ENCODE measurements at places on chromosomes 7 and 10.

- no peak for DNase-seq
Measured at GRCh38 chr10:117673230-117674010, 130.9 kb downstream of the EMX2 start.

DNA sequence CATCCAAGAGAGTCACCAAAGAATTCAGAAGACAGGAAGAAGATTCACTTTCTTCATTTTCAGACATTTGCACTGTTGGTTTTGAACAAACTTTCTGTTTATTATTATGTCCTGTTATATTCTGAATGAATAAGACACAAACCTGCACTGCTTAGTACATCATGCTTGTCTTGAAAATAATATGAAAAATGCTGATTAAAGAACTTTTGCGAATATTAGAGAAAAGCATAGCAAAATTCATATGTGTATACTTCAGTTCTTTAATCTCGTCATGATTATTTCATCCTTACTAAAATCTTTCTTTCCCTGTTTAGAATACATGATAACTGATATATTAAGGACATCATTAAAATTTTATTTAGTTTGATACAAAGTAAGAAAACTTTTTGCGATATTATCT, 504.1 kb downstream of the POM121L12 start:
- DNase-seq: no peak

GRCh38 chr7:111853201-111853990, 291.1 kb upstream of the IMMP2L start:
- DNase-seq: no peak

GRCh38 chr7:80014511-80014910, 120.1 kb upstream of the GNAI1 start:
- DNase-seq: no peak

- DNase-seq: peak; percentile 17
Measured at GRCh38 chr10:80599424-80599847, 61.7 kb downstream of the SH2D4B start.

DNA sequence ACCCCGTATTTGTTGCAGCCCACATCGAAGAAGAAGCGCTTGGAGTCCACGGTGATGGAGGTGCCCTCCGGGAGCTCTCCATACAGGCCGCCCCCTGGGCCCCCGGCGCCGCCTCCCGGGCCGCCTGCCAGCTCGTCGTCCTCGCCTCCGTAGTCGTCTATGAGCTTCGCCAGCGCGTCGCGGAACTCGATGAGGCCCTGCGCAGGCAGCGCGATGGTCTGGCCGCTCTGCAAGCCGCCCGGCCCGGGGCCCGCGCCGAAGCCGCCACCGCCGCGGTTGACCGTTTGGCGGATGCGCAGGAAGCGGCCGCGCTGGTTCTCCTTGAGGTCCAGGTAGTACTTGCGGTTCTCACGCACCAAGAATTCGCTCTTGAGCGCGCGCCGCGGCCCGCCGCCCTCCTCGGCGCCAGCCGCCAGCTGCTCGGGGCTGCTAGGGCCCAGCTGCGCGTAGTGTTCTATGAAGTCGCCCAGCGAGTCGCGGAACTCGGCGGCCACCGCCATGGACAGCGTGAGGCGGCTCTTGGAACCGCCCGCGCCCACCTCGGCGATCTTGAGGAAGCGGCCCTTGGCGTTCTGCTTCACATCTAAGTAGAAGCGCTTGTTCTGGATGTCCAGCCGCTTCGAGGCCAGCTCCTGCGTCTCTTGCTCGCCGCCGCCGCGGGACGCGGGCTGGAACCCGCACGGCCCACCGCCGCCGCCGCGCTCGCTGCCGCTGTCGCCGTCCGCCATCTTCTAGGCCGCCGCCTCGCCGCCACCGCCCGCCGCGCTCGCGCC, 523 bp downstream of the PURB start:
- no peak for DNase-seq

DNA sequence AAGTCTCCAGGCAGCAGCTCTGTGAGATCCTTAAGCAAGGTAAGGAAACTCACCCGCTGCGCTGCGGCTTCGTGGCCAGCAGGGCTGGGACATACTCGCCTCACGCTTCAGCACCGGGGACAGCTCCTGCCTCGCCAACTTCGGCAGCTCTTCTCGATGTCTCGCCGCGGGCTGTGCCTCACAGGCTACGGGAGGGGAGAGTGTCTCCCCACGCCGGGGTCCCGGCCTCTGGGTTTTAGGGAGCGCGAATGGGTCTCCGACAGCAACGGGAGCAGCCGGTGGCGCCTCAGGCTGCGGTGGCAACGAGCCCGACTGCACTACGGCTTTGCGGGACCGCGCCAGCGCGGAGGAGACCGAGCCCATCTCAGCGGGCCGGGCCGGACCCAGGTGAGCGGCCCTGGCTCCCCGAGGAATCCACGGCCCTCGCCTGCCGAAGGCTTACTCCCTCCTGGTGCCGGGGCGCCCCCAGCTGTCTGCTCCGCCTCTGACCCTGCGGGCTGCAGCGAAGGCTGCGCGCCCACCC, 62.4 kb downstream of the LSM5 start:
- DNase-seq: peak; percentile 46

- DNase-seq: no peak
Measured at GRCh38 chr10:13862546-13863233, 275.9 kb downstream of the PRPF18 start.

GRCh38 chr7:116543664-116544063, 18.8 kb downstream of the CAV1 start:
- no peak for DNase-seq

- DNase-seq: no peak
Measured at GRCh38 chr10:102537948-102538347, 34.2 kb downstream of the SUFU start.

DNA sequence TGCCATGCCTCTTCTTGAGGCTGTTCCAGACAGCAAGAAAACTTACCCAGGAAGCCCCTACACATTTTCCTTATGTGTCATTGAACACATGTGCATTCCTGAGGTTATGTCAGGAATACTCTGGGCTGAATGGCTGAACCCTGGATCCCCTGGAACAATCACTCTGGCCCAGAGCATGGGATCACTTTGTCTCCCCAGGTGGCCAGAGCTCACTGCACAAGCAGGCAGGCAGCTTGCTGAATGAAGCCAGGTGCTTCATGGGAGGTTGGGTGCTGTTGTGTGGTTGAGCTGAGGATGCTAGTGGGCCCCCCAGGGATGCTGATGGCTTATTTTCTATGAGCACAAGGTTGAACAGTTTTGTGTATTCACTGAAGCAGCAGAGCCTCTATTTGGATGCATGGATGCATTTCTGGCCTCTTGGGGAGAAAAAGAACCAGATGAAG, 54.7 kb upstream of the NPTX2 start:
- DNase-seq: no peak

- no peak for DNase-seq
Measured at GRCh38 chr7:98251231-98251600, 816 bp downstream of the TECPR1 start.

DNA sequence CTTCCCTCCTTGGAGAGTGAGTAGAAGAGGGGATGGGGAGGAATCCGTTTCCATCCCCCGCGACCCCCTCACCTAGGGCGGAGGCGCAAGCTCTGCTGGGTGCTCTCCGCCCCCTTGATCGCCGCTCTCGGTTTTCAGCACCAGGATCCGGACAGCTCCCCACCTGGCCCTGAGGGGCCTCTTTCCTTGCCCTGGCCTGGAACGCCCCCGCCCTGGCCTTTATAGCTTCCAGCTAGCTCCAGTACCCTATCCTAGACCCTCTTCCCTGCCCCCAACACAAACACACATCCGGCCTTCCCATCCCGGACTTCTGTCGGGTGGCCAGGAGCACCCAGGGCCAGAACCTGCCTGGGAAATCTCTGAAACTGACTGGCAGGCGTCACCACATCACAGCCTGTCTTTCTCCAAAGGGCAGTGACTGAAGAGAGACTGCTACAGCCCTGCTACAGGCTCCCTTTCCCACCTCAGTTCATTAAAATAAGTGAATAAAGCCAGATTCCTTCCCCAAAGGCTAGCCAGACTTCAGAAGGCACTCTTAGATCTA, 72.3 kb upstream of the LEP start:
- no peak for DNase-seq

GRCh38 chr7:16484453-16485158, 19.1 kb upstream of the SOSTDC1 start:
- DNase-seq: no peak

GRCh38 chr7:87287738-87288341, 57.6 kb upstream of the CROT start:
- no peak for DNase-seq

- DNase-seq: no peak
Measured at GRCh38 chr10:95321554-95322301, 30.9 kb upstream of the PDLIM1 start.

DNA sequence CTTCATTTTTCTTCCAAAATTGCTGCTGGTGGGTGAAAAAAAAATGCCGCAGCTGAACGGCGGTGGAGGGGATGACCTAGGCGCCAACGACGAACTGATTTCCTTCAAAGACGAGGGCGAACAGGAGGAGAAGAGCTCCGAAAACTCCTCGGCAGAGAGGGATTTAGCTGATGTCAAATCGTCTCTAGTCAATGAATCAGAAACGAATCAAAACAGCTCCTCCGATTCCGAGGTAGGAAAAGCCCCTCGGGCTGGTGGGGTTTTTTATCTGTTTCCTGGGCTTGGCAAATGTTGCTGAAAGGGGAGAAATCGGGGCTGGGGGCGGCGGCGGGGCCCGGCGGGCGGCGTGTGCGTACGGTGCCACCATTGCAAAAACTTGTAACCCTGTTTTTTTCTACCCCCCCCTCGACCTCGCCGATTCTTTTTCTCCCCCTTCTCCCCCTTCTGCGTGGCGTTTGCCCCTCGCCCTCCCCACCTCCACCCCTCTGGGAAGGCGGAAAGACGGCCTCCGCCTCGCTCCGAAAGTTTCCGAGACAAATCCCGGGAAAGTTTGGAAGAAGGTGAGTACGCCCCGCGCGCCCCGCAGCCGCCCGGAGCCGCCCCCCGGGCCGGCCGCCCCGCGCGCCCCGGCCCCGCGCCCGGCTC, 789 bp downstream of the TCF7L2 start:
- no peak for DNase-seq

DNA sequence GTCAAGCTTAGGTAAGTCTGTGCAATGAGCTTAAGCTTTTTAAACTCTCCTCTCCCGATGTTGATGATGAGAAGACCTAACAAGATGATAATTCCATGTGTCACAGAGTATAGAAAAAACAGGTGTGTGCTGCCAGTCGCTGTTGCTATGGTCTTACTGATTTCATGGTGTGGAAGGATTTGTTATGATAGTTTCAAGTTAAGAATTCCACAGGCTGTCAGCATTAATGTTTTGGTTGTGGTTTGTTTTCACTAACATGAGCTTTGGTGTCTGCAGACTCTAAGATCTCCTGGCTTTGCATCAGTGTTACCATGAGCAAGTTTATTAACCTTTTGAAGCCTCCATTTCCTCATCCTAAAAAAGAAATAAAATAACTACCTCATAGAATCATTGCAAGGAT, 123.7 kb downstream of the NSUN6 start:
- DNase-seq: no peak

- DNase-seq: no peak
Measured at GRCh38 chr10:112895292-112895691, 54.8 kb upstream of the TCF7L2 start.

DNA sequence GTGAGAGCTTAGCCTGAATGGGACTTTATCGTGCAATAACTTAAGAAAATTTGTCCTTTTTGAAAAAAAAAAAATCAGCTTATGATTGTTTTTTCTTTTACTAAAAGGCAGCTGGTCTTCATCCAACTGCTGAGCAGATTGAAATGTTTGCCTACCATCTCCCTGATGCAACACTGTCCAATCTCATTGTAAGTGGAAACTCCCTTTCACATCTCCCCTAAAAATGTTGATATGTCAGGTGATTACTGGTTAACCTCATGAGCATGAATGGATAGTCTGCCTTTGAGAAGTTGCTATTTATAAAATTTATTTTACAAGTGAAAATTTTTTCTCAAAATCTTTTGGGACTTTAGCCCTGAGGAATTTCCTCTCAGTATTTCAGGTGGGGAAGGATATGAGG, 17.8 kb upstream of the HKDC1 start:
- no peak for DNase-seq

DNA sequence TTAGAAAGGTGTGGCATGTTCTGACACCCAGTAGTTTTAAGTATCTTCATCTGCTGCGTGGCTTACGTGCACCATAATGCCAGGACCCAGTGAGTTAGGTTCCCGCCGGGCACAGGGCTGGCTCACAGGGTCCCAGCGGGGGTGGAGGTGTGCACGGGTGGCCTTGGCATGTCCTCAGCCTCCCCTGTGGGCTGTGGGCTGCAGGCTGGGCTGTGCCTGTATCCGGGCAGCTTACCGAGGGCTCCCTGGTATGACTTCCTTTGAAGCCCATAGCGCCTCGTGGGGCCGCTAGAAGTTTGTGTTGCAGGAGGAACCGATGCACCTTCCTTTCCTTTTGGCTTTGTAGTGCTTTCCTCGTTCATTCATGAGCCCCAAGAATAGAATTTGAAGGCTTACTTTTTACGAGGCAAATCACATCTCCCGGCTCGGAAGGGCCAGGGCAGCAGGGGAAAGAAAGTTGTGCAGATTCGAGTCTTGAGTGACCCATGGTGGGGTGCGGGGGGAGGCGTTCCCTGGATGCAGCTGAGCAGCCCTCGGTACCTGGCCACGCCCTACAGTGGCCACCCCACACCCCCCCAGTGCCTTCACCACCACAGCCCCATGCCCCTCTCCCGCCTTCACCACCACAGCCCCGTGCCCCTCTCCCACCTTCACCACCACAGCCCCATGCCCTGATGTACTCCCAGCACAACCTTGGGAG, 113.2 kb downstream of the WDR37 start:
- no peak for DNase-seq

DNA sequence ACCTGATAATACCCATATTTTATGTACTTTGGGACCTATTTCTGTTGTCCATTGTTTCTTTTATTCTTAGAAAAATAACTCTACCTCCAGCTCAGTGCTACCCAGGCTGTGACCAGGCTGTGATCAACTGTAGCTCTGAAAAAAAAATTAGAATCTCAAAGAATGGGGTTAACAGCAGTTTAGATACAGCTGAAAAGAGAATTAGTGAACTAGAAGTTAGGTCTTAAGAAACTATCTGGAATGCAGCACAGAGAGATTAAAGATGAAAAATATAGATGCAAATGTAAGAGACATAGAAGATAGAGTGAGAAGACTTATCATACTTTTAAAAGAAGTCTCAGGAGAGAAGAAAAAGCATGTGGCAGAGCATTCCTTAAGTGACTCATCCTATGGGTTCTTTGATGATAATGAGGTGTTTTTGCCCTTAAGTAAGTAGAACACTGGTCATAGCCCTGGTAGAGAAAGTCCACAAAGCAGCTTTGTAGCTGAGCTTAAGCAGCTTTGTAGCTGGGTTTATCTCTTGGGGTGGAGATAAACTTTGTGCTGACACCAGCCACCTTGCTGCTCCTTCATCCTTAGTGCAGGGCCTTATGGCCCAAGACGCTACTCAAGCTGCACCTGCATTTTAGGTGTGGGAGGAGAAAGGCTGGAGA, 27.3 kb upstream of the SFRP5 start:
- DNase-seq: no peak

- DNase-seq: no peak
Measured at GRCh38 chr10:128000471-128001362, 93.8 kb downstream of the PTPRE start.

GRCh38 chr10:112983444-112984056, 33.5 kb downstream of the TCF7L2 start:
- DNase-seq: no peak

- peak; percentile 54 for DNase-seq
Measured at GRCh38 chr7:3065724-3066143, 22.1 kb upstream of the CARD11 start.

Data from activated CD4-positive, alpha-beta T cell treated with anti-CD3 and anti-CD28 coated beads for 24 hours (primary cell).